Activated CD8-positive, alpha-beta T cell treated with anti-CD3 and anti-CD28 coated beads, Interleukin-2, amount 10 ng/mL, durations not matched to agents 7 days and 5 days (primary cell): ENCODE measurements at places on chromosomes 11 and 22. TPM values are rescaled to one million over a fixed set of nuclear protein-coding genes. Genes with fewer than 3 reads are reported as not detected.

- peaks cover 57% of the 10 kb centered on the region for H3K4me1 ChIP-seq
- peak overlapping the region; percentile 81 for H3K27ac ChIP-seq
- no peak for DNase-seq
- peaks cover 19% of the 10 kb centered on the region for H3K36me3 ChIP-seq
- H3K27me3 ChIP-seq = no peaks in the 10 kb centered on the region
These were observed 123.4 kb downstream of the CYP2R1 start for GRCh38 chr11:14768526-14769188.

- H3K36me3 ChIP-seq = no peaks in the 10 kb centered on the region
- no peaks in the 10 kb centered on the region for H3K4me1 ChIP-seq
- H3K4me3 ChIP-seq = no peak overlapping the region
- peaks cover 17% of the 10 kb centered on the region for H3K27me3 ChIP-seq
These were observed 77.2 kb upstream of the CLPB start for GRCh38 chr11:72511393-72512047.

DNA sequence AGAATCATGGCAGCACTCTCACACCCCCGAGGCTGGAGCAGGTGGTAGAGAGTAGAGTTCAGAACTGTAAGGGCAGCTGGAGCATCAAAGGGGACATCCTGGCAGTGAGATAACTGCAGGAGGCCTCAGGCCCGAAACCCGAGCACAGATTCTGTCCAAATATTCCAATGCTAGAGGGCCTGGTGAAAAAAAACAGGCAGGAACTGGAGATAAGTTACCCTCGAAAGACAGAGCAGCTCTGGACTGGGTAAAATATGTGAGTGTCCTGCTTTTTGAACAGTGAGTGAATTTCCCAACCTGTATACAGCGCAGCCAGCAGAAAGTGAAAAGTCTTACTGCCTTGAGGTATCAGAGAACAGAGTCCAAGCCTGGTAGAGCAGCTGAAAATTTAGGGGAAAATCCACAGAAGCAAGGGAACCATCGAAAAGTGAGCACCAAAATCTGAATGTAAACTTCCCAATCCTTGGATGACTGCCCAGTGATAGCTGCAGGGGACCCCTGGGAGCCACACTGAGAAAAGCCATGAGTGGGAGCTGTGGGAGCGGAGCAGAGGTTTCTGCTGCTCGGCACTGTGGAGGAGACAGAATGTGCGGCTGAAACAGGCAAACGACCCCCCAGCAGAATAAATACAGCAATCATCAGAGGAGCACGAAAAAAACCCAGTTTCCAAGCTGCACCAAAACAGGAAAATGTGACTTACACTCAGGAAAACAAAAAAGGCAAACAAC lies 50.6 kb downstream of the WNT11 start:
- no peak overlapping the region for H3K27ac ChIP-seq
- no peak for DNase-seq
- no peaks in the 10 kb centered on the region for H3K36me3 ChIP-seq
- no peak overlapping the region for H3K4me3 ChIP-seq
- H3K27me3 ChIP-seq = peaks cover 6% of the 10 kb centered on the region
- H3K4me1 ChIP-seq = peaks cover 26% of the 10 kb centered on the region

DNA sequence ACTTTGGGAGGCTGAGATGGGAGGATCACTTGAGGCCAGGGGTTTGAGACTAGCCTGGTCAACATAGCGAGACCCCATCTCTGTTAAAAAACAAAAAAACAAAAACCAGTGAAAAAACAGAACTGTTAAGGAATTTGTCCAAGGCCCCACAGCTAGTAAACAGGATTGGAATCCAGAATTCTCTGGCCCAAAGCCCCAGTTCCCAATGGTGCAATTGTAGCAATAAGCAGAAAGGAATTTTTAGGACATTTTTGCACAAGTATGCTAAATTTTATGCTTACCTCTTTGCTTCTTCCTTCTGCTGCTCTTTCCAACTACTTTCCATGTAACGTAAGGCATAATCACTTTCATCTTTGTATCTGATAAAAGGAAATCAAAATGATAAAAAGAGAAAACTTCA lies 11.6 kb downstream of the MISFA start:
- no peaks in the 10 kb centered on the region for H3K27me3 ChIP-seq
- DNase-seq = no peak
- H3K4me3 ChIP-seq = no peak overlapping the region

Gene MAJIN
- total RNA-seq = not detected

GRCh38 chr11:122758339-122758738 lies 80.0 kb upstream of the CRTAM start:
- peaks cover 19% of the 10 kb centered on the region for H3K36me3 ChIP-seq
- no peaks in the 10 kb centered on the region for H3K27me3 ChIP-seq
- peaks cover 62% of the 10 kb centered on the region for H3K4me1 ChIP-seq
- H3K4me3 ChIP-seq = no peak overlapping the region
- no peak for DNase-seq
